Activated T-cell treated with anti-CD3 and anti-CD28 coated beads, Interleukin-2, amount 50 U/mL, for 4 hours (primary cell): ENCODE measurements at places on chromosomes 5 and 9. TPM values are rescaled to one million over a fixed set of nuclear protein-coding genes. Genes with fewer than 3 reads are reported as not detected.

GFPT2 gene
- total RNA-seq: 0.30 TPM

DNA sequence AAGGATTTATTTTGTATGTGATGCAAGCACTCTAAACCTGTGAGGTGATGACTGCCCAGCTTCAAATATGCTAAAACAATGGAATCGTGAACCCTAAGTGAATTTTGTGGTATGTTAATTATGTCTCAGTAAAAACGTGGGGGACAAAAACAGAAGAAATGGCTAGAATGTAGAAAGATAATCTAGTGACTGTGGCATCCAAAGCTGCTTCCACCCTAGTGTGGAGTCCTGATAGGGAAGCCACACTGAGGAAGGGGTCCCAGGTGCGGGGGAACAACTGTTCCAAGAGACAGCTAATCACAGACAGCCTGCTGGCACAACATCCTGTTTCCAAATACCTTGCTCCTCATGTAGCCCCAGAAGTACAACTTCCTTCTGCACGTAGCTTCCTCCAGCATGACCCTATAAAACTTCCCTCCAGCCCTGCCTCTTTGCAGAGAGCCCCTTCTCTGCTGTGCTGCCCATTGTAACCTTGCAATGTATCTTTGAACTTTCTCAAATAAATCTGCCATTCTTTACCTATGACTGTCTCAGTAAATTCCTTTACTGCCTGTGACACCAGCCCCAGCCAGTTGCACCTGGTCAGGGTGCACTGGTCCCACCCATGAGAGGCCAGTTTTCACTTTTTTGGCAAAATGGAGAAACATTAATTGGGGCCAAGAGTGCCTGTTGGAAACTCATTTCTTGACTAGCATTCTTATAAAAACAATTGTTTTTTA, 4.9 kb downstream of the GMCL2 start:
- DNase-seq: no peak

GRCh38 chr9:113227436-113227835, 6.1 kb downstream of the SLC31A1 start:
- DNase-seq: no peak

DNA sequence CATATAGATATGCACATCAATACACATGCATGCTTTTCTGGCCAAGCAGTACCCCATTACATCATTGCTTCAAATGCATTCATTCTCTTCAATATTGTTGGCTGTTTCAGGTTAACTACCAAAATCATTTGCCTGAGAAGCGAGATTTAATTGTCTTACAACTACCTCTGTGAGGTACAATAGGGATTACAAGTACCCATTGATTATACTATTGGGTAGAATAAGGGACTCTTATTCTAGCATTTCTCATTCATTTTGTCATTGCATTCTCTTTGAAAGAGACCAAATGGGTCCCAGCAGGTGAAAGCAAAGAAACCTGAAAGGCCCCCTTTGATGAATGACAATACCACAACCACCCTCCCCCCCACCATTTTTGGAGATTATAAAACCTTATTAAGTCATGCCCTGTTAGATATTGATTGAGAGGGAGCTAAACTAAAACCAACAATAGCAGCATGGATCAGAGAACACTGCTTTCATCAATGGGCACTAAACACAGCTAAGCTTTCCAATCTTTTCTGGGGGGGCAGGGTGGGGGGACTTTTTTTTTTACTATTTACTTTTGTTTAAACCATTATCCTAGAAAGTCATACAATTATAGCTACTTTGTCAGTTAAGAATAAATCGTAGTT, 375.0 kb upstream of the CCNH start:
- no peak for DNase-seq

DNA sequence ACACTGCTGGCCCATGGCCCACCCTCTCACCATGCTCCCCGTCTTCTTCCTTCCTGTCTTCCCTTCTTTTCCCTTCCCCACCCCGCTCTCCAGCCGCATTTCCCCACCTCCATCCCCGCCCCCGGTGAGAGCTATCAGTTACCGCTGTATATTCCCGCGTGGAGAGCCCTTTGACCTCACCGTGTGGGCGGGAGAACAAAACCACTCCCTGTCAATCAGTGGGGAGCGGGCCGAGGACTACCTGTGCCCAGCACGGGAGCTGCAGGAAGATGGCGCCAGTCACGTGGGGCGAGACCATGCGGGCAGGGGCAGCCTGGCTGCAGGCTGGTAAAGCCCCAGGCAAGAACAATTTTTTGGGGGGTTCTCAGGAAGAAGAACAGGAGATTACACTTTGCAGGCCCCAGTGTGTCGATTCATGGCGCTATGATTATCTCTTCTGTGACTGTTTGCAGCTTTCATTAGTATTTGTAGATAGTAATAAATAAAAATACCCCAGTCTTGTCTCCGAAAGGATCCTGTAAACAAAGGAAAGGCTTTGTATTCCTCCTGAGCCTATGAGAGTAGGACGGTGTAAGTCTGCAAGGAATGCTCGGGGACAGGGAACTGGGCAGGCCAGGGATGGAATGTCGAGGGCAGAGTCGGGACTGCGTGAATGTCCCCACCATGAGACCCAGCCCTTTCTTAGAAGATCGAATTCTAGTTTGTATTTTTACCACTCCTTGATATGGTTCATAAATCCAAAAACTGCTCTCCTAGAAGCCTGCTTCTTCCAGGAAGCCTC, 14.8 kb upstream of the DMRT1 start:
- no peak for DNase-seq

GRCh38 chr5:142830241-142831008, 60.2 kb downstream of the ARHGAP26 start:
- DNase-seq: no peak

- no peak for DNase-seq
These were observed 88.2 kb upstream of the CACNA1B start for GRCh38 chr9:137789295-137789895.

LRRC70 gene
- 0.38 TPM for total RNA-seq

ANAPC2 gene
- total RNA-seq: 86.3 TPM

DNA sequence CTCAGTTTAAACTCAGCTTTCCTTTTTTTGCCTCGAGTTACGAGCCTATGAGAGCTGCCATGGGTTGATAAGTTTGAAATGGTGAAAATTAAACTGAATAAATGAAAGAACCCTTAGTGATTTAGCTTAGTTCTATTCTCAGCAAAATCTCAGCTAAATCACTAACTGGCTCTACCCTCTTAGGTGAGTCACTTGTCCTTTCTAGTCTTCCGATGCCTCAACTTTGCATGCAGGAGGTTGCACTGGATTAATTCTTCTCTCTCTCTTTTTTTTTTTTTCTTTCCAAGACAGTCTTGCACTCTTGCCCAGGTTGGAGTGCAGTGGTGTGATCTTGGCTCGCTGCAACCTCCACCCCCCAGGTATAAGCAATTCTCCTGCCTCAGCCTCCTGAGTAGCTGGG, 83.9 kb downstream of the PAPPA start:
- no peak for DNase-seq

GRCh38 chr5:50647726-50648125, 18.7 kb upstream of the PARP8 start:
- DNase-seq: no peak

DNA sequence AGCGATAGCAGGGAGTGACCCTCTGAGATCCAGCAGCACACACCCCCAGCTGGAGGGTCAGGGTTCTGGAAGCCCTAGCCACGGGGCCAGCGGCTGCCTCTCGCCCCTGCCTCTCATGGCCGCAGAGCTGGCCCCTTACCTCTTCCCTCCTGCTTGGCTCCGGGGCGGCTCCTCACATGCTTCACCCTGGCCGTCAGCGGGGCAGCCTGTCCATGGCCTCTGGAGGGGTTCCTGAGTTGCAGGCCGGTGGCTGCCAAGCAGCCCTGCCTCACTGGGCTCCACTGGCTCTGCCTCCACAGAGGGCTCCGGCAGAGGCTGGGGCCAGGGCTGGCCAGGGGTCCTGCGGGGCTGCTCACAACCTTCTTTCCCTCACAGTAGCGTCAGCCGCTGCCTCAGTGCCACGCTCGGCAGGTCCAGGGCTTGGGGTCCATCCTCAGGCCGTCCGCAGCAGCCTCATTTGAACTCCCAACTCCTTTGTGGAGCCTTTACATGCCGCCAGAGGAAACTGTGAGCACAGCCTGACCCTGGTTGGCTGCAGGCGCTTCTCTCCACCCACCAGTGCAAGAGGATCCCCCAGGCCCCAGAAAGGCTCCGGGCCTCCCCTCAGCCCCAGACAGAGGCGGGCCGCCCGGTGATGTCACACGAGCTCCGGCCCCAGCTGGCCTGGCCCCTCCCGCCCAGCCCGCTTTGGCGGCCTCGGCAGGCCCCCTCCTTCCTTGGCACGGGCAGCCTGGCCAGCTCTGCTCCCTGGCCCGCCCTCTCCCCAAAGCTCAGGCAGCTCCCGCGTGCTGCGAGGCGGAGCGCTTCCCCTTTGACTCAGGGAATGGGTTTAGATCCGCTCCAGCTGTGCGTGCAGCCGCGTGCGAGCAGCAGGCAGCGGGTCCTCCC, at the start of gene ANGPTL2:
Gene ANGPTL2 (minus strand): TSS at position 460 of the 888 bp plus-strand sequence. CDS start 13,904 bp downstream, outside the sequence.
- no peak for DNase-seq

DNA sequence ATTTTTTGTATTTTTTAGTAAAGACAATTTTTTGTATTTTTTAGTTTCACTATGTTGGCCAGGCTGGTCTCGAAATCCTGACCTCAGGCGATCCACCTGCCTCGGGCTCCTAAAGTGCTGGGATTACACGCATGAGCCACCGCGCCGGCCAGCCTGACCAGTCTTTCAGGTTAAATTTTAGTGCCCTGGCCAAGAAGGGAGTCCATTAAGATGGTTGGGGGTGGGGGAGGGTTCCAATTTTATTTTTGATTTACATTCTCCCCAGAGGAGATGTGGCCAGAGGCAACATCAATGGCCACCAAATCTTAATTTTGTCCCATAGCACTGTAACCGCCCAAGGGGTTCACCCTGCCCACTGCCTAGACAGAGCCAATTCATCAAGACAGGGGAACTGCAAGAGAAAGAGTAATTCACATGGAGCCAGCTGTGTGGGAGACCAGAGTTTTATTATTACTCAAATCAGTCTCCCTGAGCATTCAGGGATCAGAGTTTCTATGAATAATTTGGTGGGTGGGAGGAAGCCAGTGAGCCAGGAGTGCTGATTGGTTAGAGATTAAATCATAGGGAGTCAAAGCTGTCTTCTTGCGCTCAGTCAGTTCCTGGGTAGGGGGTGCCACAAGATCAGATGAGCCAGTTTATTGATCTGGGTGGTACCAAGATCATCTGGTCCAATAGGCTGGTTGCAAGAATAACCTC, 24.7 kb downstream of the TBCA start:
- DNase-seq: no peak

ACER2 gene
- 0.65 TPM for total RNA-seq

DNA sequence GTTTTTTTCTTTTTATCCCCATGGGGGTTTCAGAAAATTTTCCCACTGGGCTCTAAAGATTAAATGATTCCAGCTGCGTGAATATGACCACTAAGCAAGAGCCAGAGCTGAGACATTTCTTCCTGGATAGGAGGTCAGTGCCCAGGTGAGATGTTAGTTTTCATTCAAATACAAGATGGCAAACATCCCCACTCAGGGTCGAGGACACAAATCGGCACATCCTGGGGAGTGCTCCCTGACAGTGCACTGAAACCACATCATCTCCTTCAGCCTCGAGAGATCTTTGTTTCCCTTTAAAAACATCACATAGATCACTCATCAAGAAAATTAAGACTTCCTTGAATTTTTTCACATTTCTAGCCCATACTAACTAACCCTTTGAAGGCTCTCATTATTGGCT, 273.2 kb upstream of the PANK3 start:
- DNase-seq: no peak
